ENCODE measurements at places on chromosomes 5 and 9.

- DNase-seq = no peak
These were observed 108.9 kb downstream of the FOXD1 start for GRCh38 chr5:73339711-73340110.

DNA sequence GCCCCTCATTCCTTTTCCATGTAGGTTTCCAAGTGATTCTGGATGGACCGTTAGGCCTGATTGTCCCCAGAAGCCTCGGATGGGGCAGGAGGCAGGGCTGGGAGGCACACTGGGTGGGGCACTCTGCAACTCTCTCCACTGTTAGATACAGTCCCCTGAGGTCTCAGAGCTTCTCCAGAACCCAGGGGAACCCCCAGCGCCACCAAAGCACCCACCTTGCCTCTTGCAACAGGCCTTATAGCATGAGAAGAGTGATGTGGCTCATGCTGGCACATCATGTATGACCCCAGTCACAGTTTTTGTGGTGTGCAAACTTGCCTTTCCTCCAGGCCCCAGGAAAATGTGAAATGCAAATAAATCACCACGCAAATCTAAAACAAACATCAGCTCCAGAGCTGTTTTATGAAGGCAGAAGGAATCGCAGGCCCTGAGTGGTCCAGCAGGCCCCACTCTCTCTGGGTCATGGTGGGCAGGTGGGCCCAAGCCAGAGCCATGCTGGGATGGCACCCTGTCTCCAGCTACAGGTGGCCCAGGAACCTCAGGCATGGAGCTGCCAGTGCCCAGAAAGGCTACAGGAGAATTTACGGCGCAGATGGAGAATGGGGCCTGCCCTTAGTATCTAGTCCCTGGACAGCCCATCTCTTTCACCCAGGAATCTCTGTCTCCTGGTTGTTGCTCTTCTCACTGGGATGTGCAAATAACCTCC is 36.3 kb upstream of the CDKN2AIPNL start:
- DNase-seq = no peak

DNA sequence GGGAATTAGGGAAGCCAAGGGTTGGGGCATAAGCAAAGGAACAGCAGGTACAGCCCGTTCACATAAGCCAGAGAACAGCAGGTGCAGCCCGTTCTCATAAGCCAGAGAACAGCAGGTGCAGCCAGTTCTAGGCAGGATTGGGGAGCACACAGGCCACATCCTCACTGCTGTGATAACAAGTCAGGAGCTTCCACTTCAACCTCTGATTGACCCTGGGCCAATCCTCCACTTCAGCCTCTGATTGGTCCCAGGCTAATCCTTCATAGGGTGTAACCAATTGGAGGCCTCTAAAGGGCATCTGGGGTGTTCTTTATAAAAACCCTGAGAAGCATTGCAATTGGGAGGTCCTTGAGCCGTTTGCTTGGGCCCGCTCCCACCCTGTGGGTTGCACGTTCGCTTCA is 27.5 kb downstream of the CEL start:
- peak; percentile 35 for DNase-seq

- DNase-seq = no peak
These were observed 231.6 kb upstream of the VLDLR start for GRCh38 chr9:2390028-2390427.

DNA sequence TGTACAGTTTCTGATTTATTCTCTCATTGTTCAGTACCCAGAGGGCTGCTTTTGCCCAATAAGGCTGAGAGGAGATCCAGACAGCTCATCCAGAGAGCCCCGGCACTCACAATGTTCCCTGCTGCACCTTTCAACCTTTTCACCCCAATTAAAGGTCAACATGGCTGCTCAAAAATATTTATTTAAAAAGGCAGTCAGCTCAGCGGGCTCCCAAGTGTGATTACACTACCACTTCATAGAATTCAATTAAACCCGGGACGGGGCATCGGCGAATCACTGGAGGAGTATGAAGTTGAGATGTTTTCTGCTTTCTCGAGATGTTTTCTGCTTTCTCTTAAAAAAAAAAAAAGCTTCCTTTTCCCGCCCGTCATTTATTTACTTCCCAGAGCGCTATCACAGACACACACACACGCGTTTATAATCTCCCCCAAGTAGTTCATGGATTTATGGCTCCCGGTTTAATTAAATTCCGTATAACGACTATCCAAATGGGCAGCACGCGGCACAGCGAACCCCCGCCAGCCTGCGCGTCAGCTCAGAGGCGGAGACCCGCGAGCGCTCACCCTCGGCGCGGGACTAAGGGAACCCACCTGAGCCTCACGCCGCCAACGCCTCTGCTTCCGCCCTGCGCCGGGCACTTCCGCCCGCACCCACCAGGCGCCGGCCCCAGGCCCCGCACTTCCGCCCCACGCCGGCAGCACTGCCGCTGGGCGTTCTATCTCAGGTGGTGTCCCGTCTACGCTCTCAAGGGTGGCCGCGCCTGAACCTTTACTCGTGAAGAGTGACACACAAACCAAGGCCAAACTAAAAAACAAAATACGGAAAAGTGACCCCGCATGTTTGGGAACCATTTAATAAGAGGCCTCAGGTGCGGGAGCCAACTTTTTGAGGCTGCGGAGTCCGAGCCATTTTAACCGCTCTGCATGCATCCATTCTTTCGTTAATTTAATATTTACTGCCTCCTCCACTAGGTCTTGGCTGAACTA is at the start of gene C5orf63:
C5orf63 (minus strand) TSS at position 642 of the 986 bp plus-strand sequence. CDS start 14,507 bp downstream, outside the sequence.
- DNase-seq = peak; percentile 55

GRCh38 chr9:86665416-86665815 is 281.9 kb downstream of the GAS1 start:
- DNase-seq = no peak

DNA sequence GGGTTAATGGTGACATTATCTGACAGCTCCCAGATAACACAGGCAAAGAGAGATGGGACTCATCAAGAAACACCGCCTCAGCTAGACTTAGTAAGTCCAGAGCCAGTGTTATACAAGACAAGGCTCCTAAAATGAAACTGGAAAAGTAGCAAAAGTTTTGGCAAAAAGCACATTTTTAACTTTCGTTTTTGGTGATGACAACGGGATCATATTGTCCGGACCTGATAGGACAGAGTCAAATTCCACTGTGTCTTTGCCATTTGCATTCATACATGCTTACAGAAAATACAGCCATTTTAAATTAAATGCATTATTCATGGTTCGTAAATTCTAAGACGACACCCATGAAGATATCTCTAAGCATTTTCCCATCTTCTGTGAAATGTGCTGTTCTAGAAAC is 152.1 kb downstream of the CRB2 start:
- no peak for DNase-seq

GRCh38 chr5:116046261-116046660 is 14.0 kb downstream of the ARL14EPL start:
- no peak for DNase-seq

- DNase-seq = peak; percentile 16
These were observed 87.7 kb downstream of the MACIR start for GRCh38 chr5:103346162-103346748.

GRCh38 chr9:34552986-34553385 is 30.2 kb upstream of the ENHO start:
- no peak for DNase-seq

DNA sequence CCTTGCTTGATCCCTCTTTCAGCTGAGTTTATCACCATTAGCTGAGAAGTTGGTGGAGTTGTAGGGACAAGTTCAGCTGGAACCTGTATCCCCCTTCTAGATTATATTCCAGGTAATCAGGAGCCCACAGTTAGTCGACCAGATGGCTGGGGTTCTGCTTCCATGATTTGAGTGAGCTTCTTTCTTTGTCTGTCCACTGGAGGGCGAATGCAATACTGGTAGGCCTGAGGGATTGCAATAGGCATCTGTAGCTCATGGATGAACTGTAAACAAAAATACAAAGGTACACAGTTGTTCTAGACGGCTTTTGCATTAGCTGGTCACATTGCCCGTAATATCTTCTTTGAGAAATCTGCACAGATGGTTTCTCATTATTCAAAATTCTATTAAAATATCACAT is 88.9 kb downstream of the PCSK5 start:
- peak; percentile 41 for DNase-seq

All from iPS-NIHi11 (cell line).